ENCODE measurements at places on chromosomes 4 and X.

GRCh38 chrX:131821945-131822622 is 201.0 kb upstream of the STK26 start:
- DNase-seq, result peak; percentile 70

- no peak for DNase-seq
Measured at GRCh38 chr4:7710576-7711306, 228.9 kb downstream of the AFAP1 start.

DNA sequence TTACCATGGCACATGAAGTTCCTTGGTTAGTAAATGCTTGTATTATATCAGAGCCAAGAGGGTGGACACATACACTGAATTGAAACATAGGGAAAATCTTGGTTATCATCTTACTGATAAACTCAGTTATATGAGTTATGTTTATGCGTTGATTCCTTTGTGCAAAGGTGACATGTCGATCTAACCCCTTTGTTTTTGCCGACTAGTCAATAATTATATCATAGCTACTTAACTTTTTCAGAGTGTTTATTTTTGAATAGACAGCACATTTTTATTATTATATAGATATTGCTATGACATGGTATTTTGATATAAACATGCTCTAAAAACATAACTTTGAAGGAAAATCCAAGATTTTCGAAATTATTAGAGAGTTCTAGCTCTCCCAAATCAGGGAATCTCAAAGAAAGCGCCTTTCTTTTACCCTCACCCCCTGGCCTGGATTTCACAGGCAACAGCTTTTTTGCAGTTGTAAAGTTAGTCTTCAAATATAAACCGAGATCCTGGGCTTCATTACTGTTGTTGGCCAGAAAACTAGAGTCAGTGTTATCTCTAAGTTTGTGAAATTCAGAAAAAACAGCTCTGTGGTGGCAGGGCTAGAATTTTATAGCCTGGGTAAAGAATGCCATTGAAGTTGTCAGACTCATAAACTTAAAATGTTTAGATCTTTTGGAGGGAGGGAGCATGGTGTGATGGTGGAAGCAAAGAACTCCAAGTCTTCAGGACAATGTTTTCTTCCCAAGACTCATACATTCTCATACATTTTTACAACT is 45.8 kb upstream of the PITX2 start:
- no peak for DNase-seq

DNA sequence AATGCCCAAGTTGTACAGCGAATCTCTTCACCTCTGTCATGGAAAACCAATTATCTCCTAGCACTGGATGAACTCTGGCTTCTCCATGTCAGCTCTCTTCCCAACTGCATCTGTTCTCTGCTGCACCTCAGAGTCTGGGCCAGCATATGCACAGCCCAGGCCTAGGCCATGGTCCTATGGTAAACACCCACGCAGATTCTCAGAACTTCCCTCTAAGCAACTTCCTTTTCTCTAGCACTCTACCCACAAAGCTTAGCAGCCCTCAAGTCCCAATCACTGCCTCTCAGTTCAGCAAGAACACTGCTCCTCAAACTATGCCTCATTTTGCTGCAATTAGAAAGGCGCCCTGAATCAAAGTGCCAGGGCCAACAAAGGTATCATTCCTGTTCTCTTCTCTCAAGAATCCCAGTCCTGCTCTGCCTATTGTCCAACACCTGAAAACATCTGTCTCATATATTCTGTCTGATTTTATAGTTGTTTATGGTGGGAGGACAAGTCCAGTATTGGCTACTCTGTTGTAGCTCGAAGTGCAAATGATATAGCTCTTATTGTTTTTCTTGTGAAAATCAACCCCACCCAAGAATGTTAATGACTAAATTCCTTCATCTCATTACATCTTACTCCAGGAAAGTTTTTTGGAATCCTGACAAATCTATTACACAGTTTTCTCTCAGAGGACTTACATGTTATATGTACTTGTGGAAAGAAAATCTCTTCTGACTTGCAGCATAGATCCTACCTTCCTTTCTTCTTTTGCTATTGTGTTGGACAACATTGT is 85.4 kb downstream of the DCHS2 start:
- no peak for DNase-seq

- no peak for DNase-seq
Measured at GRCh38 chr4:61934198-61934597, 734.1 kb downstream of the ADGRL3 start.

DNA sequence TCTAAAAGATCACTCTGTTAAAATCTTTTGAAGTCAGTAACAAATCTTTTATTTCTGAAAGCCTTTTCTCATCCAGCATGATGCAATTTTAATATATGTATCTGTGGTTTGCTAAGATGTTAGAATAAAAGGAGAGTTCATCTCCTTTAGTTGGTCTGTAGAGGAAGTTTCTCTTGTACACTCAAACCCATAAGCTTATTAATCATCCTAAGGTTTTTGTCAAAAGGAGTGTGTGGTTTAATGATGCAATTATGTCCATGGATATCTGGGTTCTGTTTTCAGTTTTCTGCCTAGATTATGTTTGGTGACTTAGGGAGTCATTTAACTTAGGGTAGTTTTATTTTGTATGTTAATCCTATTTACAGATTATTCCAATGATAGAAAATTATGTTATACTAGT is 52.1 kb upstream of the NDST4 start:
- no peak for DNase-seq

- DNase-seq, result no peak
Measured at GRCh38 chr4:3703677-3704521, 62.3 kb upstream of the ADRA2C start.

DNA sequence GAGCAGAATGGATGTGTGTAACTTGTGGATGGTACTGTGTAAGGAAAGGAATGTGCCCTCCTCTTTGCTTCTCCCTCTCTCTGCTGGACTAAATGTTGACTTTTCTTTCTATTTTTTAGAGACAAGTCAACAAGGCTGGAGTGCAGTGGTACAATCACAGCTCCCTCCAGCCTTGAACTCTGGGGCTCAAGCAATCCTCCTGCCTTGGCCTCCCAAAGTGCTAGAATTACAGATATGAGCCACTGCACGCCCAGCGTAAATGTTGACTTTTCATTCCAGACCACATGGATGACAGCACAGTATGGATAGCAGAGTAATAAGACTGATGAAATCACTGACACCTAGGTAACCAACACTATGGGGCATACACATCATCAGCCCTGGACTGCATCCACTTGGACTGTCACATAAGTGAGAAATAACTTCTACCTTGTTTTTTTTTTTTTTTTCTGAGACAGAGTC is 5.1 kb upstream of the RPS3A start:
- no peak for DNase-seq

GRCh38 chr4:48064349-48064748 is 47.8 kb downstream of the NIPAL1 start:
- no peak for DNase-seq

- no peak for DNase-seq
Measured at GRCh38 chr4:186260504-186261448, 5.2 kb upstream of the F11 start.

- no peak for DNase-seq
Measured at GRCh38 chrX:68193786-68194185, 239.5 kb downstream of the OPHN1 start.

GRCh38 chr4:8435656-8436121 is 4.8 kb downstream of the ACOX3 start:
- no peak for DNase-seq

- DNase-seq, result peak; percentile 49
Measured at GRCh38 chrX:46573892-46574773, 568 bp downstream of the CHST7 start.

DNA sequence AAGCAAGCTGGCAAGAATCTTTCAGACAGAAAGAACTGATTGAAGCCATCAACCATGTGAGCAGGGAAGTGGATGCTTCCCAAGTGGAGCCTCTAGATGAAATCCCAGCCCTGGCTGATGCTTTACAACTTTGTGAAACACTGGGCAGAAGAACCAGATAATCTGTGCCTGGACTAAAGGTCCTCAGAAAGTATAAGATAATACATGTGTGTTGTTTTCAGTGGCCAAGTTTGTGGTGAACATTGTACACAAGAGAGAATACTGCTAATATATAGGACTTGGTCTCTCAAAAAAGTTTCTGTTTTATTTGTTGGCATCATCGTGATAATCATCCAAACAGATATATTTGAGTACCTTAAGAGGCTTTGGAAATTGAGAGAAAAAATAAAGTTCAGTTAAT is 1367.8 kb upstream of the IGFBP7 start:
- DNase-seq, result no peak

- no peak for DNase-seq
Measured at GRCh38 chr4:7734651-7735260, 204.9 kb downstream of the AFAP1 start.

DNA sequence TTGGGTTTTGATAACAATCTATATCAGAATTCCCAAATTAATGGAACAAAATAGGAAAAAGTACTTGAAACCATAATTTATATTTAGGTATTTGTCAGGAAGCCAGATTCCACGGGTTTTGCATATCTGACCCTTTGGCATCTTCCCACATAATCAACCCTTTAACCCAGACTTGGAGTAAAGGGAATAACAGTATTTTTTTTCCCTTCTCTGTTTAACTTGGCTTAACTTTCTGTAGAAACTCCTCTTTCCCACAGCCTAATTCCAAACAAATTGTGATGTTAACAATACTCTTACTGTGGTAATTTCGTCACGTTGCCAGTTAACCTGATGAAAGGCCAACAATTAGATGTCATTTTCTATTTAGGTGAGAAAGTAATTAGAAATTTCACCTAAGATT is 49.4 kb upstream of the GUCY1A1 start:
- DNase-seq, result peak; percentile 60

- no peak for DNase-seq
Measured at GRCh38 chrX:105209406-105209805, 11.1 kb downstream of the TEX13A start.

- peak; percentile 25 for DNase-seq
Measured at GRCh38 chrX:11531226-11531625, 134.5 kb downstream of the ARHGAP6 start.

GRCh38 chr4:108191269-108191914 is 22.7 kb upstream of the LEF1 start:
- no peak for DNase-seq

- DNase-seq, result no peak
Measured at GRCh38 chrX:137926090-137926489, 360.2 kb downstream of the ZIC3 start.

- no peak for DNase-seq
Measured at GRCh38 chrX:130186651-130187050, 14.9 kb downstream of the RAB33A start.

DNA sequence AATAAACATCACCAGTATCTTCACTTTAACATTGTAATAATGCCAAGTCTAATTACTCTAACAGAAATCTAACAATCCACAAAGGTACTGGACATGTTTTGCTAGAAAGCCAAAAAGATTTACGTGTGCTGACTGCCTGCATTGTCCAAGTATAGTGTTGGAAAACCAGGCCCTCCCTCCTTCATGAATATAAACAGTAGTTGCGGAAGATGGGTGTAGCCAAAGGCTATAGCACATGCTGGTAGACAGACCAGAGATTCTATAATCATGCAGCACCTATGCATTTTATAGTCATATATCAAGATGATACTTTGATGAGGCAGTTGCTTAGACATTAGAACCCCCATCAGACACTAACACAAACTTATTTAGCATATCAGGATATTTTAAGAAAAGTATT is 22.6 kb downstream of the ZNF280C start:
- no peak for DNase-seq

DNA sequence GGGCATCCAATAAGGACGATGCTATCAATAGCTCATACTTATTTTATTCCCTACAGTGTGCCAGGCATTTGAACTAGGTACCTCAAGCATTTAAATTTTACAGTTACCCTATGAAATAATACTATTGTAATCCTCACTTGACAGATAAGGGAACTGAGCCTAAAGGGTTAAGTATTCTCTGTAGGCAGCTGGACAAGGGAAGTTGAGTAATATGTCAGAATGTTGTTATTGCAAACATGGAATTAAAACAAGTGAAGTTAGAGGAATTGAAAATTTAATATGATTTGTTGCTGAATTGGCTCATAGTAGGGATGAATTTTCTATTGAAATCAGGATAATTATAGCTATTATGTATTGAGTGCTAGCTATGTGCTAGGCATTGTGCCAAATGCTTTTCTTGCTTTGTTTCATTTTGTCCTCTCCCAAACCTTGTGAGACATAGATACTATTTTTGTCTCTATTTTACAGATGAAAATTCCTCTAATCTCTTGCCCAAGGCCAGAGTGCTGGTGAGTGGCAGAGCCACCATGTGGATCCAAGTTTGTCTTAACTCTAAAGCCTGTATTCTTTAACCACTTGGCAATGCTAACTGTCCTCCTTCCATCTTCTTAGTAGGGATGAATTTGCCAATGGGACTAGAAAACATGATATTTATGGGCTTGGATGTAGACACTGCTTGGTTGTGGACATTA is 58.1 kb downstream of the TMEM164 start:
- no peak for DNase-seq

DNA sequence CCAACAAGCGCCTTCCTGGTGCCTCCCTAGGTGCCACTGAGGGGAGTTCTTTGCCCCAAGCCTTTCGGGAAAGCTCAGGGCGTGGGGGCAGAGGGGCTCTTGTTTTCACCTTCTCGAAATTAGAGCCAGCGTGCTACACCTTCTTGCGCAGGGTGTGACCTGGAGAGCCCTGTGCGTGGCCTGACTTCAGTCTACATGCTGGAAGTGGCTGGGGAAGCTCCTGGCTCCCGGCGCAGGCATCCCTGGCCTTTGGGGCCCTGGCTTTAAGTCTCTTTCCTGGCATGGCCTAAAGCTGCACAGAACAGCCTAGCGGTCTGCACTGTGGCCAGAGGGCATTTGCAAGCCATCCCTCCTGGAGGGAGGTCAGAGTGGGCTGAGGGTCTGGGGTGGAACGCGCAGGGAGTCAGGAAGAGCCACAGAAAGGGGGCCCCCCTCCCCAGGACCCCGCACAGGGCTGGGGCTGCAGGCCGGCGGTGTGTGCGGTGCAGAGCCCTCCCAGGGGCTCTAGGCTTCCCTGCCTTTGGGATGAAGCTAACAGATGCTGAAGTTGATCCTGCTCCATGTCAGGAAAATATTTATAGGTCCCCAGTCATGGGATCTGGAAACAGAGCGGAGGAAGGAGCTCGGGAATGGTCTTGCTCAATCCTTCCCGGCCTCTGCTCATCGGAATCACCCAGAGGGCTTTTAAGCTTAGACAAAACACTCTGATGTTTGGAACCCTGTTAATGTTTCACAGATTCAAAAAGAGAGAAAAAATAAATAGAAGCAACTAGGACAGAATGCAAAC is 781 bp upstream of the SPON2 start:
- DNase-seq, result no peak

DNA sequence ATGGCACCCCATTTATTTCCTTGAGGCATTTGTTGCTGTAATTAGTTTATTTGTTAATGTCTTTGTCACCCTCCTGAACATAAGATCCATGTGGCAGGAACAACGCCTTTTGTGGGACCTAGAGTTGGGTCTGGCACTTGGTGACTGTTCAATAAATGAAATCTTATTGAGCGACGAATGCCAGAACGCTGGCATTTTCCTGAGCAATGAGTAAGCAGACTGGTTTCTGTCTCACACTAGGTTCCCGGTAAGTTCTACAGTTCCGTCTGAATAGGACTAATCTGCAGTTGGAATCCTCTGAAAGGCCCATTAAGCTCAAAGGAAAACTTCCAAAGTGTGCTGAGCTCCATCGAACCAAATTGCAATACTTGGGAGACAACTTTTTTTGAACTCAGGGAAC is 49.2 kb downstream of the GATB start:
- DNase-seq, result no peak

- DNase-seq, result no peak
Measured at GRCh38 chr4:56389558-56389957, 2.3 kb upstream of the AASDH start.
